ENCODE measurements at places on chromosomes 12 and 14.

GRCh38 chr12:42322567-42322966 lies 3.3 kb downstream of the ZCRB1 start:
- DNase-seq: no peak

DNA sequence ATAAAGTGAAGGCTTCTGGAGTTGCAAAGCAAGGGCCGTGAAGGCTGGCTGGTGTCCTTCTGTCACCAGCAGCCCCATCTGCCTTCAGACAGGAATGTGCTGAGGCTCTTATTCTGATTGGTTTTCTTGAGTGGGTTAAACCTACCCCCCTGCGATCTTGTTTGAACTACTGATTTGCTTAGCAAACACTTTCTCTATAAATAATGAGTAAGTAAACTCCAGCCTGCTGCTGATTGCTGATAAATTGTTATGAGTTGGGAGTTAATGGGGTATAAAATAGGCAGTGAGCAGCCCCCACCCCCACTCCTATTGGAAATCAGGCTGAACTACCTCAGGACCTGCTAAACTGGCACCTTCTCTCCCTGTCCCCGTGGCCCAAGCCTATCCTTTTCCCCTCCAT lies 146.1 kb upstream of the NOS1 start:
- DNase-seq: no peak

GRCh38 chr12:90100579-90100978 lies 391.9 kb upstream of the ATP2B1 start:
- no peak for DNase-seq

GRCh38 chr12:109131154-109132050 lies 15.0 kb downstream of the ACACB start:
- no peak for DNase-seq

DNA sequence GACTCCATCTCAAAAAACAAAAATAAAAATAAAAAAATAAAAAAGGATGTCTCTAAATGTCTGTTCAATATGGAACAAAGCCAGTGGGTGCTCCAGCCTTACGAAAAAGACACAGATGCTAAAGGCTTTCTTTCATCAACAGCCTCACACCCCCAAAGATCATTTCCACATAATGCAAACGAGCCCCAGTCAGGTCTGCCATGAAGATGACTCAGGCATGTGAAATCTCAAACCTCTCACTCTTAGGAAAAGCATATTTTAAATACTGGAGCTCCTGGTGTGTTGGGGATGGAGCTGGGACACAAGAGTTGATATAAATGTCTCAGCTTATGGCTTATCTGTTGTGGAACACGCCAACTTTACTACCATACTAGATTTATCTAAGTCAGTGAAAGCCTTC lies 49.9 kb upstream of the PLXNC1 start:
- no peak for DNase-seq

GRCh38 chr14:59041308-59041707 lies 147.2 kb upstream of the DAAM1 start:
- DNase-seq: no peak

GRCh38 chr14:84202486-84202885 lies 1327.5 kb upstream of the FLRT2 start:
- no peak for DNase-seq

DNA sequence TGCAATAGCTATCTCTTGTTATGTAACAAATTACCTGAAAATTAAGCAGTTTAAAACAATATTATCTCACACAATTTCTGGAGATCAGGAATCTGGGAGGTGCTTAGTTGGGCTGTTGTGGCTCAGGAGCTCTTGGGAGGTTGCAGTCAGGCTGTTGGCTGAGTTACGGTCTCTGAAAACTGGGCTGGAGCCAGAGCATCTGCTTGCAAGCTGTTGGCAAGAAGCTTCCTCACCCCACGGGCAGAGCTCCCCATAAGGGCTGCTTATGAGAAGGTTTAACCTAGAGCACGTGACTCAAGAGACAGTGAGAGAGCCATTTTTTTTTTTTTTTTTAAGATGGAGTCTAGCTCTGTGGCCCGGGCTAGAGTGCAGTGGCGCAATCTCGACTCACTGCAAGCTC lies 346.8 kb downstream of the ATP23 start:
- no peak for DNase-seq

DNA sequence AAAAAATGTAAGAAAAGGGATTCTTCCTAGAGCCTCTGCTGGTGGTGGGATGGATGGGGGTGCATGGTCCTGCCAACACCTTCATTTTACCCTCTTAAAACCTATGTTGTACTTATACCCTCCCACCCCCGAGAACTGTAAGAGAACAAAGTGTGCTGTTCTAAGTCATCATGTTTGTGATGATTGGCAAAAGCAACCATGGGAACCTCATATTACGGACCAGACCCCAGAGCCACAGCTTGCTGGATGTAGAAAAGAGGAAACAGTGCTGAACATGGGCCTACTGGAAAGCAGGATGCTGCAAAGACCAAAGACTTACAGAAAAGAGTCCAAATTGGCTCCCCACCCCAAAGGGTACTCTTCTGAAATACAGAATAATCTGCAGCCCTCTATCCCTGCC lies 311.2 kb downstream of the DUSP6 start:
- no peak for DNase-seq

GRCh38 chr14:50085570-50086320 lies 30.6 kb downstream of the VCPKMT start:
- DNase-seq: no peak

DNA sequence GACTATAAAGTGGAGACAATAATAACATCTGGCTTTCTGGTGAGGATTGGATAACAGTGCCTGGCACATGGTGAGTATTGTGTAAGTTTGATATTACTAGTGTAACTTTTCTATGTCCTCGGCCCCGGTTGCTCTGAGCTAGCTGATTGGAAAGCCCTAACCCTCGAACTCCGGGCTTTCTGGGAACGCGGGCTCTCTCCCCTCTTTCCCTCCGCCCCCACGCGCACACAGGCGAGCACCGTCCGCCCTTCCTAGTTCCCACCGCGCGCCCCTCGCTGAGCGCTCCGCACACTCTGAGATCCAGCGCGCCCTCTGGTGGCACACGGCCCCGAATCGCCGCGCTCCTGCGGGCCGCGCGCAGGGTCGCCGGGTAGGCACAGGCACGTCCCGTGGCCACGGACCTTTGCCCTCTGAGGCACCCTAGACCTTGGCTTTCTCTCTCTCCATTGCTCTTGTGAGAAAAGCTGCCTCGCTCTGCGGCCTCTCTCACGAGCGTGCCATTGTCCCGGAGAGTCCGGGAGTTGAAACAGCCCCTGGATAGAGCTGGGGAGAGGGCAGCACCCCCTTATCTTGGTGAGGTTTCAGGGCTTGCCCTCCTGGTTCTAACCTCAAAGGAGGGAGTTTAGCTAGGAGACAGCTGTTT lies 23.2 kb upstream of the ESRRB start:
- DNase-seq: peak; percentile 37

GRCh38 chr14:77880056-77880455 lies 80.1 kb downstream of the ADCK1 start:
- DNase-seq: no peak

GRCh38 chr12:59834659-59835474 lies 239.0 kb downstream of the SLC16A7 start:
- DNase-seq: no peak

DNA sequence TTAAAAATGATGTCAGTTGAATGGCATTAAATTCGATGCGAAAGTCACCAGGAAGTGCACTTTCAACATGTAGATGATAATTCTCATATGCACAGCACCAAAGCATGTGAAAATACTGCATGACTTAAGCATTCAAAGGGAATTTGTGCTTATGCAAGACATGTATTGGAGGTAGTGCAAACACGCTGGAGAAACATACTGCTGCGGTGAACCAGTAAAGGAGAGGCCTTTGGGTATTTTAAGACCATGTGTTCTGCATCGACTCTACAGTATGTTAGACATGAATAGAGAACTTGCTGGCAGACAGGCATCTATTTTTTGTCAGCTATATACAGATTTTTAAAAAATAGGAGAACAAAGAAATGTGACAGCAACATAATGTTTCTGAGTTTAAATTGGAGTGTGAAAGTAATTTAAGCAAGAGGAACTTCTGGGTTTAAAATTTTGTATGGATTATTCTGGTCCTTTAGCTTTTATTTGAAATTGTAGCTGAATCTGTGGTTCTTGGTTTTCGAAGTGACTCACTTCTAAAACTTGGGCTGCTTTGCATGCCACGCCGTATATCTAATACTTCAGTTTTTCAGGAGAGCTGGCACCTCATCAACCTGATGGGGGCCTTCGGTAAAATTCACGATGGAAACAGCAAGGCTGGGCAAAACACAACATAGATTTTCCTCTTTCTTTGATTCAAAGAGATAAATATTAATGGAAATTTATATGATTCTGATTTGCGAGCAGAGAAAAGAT lies 408.7 kb downstream of the APAF1 start:
- no peak for DNase-seq

DNA sequence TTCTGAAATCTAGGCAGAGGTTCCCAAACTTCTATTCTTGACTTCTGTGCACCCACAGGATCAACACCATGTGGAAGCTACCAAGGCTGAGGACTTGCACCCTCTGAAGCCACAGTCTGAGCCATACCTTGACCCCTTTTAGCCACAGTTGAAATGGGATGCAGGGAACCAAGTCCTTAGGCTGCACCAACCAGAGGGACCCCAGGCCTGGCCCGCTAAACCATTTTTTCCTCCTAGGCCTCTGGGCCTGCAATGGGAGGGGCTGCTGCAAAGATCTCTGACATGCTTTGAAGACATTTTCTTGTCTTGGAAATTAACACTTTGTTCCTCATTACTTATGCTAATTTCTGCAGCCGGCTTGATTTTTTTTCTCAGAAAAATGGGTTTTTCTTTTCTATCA lies 133.9 kb upstream of the TSPAN8 start:
- DNase-seq: no peak

DNA sequence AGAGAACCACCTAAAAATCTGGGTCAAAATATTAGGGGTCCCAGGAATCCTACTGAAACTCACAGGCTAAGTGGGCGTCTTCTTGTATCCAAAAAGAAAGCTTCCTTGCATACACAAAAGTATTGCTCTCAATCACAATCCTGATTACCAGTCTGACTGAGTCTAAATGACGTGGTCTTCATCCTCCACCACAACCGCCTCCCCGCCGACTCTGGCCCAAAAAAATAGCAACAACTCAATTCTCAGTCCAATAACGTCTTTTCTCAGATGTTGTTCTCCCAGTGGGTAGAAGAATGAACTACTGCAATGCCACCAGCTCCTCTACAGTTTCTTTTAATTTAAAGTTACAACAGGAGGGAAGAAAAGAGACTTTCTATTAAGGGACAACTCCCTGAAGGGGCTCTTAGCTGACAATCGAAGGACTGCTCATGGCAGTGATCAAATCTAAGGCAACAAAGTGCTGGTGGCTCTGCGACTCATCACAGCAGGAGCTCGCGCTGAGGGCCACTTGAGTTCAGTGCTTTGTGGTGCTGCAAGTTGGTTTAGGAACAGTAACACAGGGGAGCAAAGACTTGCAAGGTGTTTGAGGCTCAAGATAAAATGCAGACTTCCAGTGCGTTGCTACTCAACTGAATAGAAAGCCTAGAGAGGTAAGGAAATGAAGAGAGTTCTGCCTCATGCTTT lies 394.1 kb downstream of the BCAT1 start:
- no peak for DNase-seq

- no peak for DNase-seq
Observed at GRCh38 chr12:116656306-116656705, 81.6 kb downstream of the SPRING1 start.

DNA sequence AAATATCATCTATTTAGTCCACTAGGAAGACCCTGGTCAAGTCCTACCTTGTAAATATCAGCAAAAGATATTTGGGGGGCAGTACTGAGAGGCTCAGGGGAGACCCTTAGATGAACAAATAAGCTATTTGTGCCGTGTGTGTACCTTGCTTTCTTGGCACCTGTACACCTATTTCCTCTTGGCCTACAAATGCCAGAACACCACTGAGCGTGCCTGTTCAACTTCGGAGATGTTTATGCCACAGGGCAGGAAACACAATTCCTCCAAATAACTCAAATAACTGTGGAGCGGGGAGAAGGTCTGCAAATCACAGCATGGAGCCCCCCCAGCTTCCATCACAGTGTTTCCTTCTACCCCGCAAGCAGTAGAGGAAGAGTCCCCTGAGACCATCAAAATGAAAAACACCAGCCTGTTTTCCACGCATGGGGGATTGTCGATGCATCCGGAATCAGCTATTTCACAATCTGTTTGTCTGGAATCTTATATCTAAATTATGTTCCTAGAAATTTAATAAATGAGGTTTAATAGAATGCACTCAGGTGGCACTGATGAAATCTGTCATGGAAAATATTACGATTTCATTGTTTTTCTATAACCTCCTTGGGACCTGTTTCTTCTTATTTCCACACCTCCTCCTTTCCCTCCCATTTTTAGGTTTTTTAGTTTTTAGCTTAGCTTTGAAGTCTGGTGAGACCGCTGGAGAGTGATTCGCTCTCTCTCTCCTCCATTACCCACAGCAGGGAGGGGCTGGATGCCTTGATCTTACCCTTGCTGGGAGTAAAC lies 254.0 kb upstream of the SRRM4 start:
- no peak for DNase-seq

GRCh38 chr12:100345020-100345767 lies 11.7 kb upstream of the SLC17A8 start:
- DNase-seq: no peak

DNA sequence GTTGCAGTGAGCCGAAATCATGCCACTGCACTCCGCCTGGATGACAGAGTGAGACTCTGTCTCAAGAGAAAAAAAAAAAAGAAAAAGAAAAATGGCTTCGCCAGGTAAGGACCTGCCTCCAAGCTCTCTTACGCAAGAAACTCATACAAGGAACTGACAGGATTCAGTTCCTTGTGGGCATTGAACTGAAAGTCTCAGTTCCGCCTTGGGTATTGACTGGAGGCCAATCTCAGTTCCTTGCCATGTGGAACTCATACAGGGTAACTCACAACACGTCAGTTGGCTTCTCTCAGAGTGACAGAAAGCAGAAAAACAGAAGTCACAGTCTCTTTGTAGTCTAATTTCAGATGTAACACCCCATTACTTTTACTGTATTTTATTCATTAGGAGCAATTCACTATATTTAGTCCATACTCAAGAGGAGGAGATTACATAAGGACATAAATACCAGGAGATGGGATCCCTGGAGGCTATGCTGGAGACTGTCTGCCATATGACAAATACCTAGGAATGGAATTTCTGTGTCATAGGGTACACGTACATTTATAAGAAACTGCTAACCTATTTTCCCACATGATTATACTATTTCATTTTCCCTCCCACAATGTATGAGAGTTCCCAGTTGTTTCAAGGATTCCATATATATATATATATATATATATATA lies 11.4 kb upstream of the NOPCHAP1 start:
- no peak for DNase-seq

- no peak for DNase-seq
Observed at GRCh38 chr12:15274561-15274967, 47.7 kb upstream of the PTPRO start.

- DNase-seq: peak; percentile 79
Observed at GRCh38 chr14:89701211-89702043, 253.1 kb downstream of the EFCAB11 start.

- no peak for DNase-seq
Observed at GRCh38 chr14:105023144-105023543, 2.3 kb upstream of the CDCA4 start.

DNA sequence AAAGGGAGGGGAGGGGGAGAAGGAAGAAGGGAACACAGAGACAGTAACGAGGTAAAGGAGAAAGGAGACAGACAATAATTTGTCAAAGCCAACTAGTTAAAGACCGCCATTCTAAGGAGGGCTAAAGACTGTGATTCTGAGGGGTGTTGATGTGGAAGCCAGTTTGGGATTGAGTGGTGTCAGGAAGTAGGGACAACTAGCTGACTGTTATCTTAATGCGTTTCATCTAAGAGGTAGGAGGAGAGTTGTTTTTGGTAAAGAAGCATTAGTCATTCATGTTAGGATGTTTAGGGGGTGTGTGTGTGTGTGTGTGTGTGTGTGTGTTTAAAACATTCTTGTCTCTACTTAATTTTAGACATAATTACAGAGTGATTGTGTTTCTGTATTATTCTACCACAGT lies 95.0 kb downstream of the INSM2 start:
- no peak for DNase-seq
